A549 (cell line): ENCODE measurements at places on chromosomes 1 and 21.
A peak's percentile ranks its signal among the peaks of the same experiment; 100 is the strongest.

DNA sequence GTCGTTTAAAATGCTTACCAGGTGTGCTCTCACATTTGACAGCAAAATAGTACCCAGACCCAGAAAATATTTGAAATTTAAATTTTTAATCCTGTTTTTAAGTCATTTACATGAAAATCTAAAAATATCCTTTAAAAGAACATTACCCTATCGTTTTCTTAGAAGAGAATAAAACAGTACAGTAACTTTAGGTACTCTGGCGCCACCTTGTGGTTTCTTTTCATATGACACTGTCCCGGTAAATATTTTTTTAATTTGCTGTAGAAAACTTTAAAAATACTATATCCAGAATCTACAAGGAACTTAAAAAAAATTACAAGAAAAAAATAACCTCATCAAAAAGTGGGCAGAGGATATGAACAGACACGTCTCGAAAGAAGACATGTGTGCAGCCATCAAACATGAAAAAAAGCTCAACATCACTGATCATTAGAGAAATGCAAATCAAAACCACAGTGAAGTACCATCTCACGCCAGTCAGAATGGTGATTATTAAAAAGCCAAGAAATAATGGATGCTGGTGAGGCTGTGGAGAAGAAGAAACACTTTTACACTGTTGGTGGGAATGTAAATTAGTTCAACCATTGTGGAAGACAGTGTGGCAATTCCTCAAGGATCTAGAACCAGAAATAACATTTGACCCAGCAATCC, 129.2 kb downstream of the RGS21 start:
- no peak for DNase-seq

- DNase-seq = no peak
Measured at GRCh38 chr1:147209825-147210821, 15.0 kb downstream of the FMO5 start.

- no peak for DNase-seq
Measured at GRCh38 chr21:43956670-43957035, 55.5 kb upstream of the TRAPPC10 start.

- DNase-seq = no peak
Measured at GRCh38 chr1:169090900-169091311, 15.6 kb upstream of the ATP1B1 start.

GRCh38 chr1:108814343-108815125, 42.4 kb downstream of the AKNAD1 start:
- no peak for DNase-seq

GRCh38 chr1:13778431-13778830, 78.4 kb downstream of the PRDM2 start:
- no peak for DNase-seq

GRCh38 chr1:83543222-83543973, 455.5 kb downstream of the TTLL7 start:
- DNase-seq = no peak

DNA sequence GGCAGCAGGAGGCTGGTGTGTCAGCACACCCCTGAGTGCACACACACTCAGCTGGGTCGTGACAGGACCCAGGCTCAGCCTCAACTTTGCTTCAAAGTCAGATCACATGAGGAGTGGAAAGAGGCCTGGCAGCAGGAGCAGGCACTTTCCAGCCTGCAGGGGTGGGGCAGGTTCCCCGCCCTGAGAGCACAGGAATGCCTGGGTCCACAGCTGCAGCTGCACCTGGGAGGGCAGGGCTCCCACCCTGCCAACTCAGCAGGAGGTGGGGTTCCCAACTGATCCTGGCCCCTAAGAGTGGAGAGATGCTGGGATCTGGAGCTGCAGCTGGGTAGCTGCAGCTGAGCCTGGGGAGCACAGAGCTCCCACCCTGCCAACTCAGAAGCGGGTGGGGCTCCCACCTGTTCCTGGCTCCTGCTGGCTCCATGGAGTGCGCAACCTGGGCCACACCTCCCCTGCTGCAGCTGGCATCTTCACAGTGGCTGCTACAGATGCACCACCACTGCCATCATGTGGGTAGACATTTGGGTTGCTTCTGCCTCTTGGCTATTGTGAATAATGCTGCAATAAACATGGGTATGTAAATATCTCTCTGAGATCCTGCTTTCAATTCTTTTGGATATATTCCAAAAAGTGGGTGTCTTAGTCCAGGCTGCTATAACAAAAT, 415.4 kb downstream of the TTLL7 start:
- no peak for DNase-seq

DNA sequence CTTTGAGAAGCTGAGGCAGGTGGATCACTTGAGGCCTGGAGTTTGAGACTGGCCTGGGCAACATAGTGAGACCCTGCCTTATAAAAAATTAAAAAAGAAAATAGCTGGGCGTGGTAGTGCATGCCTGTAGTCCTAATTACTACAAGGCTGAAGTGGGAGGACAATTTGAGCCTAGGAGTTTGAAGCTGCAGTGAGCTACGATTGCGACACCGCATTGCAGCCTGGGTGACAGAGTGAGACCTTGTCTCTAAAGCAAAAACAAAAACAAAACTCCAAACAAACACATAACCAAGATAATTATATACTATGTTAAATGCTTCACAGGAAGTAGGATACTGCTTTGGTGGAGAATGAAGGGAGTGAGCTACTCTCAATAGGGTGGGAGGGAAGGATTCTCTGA, 5.4 kb upstream of the PAFAH2 start:
- DNase-seq = no peak

DNA sequence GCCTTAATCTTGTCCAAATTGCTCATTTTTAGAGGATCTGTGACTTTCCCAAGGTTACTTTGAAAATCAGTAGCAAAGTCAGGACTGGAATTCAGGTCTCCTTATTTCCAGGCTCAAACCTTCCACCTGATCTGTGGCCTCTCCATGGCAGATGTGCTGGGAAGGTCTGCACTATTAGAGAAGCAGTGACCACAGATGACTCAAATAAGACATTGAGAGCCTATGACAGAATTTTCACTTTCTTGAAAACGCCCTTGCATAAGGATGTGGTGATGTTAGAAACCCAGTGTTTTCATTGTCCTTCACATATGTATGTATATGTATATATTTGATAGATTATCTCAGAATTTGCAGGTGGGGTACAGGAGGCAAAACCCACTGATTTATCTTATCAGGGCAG, 45.3 kb downstream of the TTC39A start:
- DNase-seq = no peak

- DNase-seq = no peak
Measured at GRCh38 chr1:64676386-64676785, 68.5 kb upstream of the RAVER2 start.

- no peak for DNase-seq
Measured at GRCh38 chr1:224517171-224517570, 82.6 kb upstream of the WDR26 start.

GRCh38 chr1:36440646-36441045, 9.6 kb downstream of the OSCP1 start:
- DNase-seq = no peak

- DNase-seq = no peak
Measured at GRCh38 chr21:42721341-42721824, 68.0 kb downstream of the PDE9A start.

DNA sequence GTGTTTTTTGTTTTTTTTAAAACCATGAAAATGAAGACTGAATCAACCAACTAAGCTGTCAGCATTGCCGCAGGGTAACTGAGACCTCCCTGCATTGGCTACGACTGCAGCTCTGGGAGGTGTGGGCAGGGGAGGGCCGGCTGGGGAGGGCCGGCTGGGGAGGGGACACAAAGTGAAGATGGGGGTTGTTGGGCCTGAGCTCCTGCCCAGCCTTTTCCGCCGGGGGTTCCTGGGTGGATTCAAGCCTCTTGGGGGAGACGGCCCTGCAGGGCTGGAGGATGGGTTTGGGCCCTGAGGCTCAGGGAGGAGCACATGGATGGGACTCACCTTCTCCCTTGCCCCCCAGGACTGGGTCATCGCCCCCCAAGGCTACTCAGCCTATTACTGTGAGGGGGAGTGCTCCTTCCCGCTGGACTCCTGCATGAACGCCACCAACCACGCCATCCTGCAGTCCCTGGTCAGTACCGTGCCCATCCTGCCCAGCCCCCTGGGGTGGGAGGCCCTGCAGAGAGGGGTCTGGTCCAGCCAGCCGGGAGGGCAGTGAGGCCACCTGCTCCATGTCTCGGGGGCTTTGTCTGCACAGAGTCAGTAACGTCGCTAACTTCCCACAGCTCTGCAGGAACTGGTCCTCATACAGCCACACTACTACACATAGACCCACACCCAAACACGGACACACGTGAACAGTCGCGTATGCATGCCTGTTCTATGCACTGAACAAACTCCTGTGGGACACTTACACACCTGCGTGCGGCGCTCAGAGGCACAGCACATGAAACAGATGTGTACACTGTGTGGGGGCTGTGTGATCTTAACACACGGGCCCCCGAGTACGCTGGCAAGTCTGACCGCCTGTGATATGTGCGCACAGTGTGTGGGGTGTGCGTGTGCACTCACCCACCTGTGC, 31.5 kb downstream of the BMP8A start:
- DNase-seq = no peak

- no peak for DNase-seq
Measured at GRCh38 chr1:94701796-94702441, 118.2 kb upstream of the SLC44A3 start.

- DNase-seq = no peak
Measured at GRCh38 chr1:174964972-174965361, 34.8 kb upstream of the CACYBP start.

GRCh38 chr1:212367474-212368072, 47.1 kb downstream of the PACC1 start:
- DNase-seq = no peak

- peak; percentile 57 for DNase-seq
Measured at GRCh38 chr21:34771512-34772028, 102.8 kb downstream of the CLIC6 start.

DNA sequence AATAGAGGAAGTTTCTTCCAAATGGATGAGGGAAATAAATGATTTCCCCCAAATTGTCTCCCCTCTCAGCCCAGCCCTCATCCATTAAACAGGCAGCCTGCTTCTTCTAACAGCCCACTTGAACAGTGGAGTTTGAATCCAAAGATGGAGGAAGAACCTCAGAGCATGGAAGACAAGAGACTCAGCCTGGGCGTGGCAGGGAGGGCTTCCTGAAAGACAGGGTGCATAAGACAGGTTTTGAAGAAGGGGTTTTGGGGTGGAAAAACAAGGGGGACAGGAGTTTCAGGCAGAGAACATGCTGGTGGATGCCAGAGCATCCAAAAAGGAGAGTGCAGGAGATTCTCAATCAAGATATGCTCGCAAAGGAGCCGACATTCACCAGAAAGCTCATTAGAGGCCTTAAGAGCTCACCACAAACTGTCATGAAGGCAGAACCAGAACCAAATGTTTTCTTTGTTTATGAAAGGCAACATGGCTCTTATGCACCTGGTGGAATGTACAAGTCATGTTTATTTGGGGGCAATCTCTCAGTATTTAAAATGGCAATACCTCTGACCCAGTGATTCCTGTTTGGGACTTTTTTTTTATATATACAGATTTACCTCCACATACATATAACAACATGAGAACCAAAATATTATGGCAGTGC, 26.5 kb upstream of the TSPEAR start:
- no peak for DNase-seq

DNA sequence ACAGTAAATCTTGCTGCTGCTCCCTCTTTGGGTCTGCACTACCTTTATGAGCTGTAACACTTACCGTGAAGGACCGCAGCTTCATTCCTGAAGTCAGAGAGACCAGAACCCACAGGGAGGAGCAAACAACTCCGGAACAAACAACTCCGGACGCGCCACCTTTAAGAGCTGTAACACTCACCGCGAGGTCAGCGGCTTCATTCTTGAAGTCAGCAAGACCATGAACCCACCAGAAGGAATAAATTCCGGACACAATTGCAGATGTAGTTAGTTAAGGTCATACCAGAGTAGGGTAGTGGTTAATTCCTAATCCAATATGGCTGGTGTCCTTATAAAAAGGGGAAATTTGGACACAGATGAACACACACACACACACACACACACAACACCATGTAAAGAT, 37.7 kb downstream of the VTCN1 start:
- DNase-seq = no peak

DNA sequence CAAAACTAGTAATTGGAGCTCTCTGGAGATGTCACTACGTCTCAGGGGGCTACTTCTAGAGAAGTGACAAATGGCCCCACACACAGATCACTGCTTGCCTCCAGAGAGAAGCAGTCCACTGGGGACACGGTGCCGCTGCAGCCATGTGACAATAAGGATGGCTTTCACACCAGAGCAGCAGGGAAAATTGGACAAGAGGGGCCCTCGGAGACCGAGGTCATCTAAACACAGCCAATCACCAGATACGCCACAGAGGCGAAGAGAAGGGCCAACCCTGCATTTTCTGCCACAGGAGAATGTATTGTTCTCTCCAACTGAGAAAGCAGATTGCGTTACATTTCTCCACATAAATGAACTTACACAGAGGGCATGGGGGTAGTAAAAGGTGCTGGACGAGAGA, 51.2 kb upstream of the TIAM1 start:
- no peak for DNase-seq

DNA sequence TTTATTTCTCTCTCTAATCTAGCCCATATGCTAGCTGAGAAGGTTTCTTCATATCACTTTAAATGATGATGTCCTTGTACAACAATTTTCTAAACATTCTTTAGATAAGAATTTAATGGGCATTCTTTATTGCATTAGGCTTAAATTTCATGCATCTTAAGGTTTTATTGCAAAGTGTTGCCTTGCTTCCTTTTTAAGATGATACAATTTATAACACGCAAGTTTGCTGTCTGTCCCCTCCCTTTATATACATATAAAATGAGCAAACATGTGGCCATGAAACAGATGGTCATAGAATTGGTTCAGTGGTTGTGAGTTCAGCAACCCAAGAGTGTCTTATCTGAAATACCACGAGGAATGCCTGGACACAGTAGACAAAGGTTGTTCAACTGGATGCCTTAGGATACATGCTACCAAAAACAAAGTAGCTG, 12.1 kb downstream of the NBPF3 start:
- DNase-seq = no peak

DNA sequence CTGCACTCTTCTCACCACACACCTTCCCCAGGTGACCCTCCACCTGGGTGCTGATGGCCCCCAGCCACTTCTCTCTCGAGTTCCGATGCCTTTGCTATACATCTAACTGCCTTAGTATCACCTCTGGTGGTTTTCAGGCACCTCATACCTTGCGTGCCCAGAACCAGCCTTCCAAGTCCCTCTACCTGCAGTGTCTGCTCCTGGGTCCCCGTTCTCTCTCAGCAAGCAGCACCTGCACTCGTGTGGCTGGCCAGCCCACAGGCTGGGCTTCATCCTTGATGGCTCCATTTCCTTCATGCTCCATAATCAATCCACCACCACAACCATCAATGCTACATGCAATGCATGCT, 49.2 kb upstream of the EDN2 start:
- no peak for DNase-seq

DNA sequence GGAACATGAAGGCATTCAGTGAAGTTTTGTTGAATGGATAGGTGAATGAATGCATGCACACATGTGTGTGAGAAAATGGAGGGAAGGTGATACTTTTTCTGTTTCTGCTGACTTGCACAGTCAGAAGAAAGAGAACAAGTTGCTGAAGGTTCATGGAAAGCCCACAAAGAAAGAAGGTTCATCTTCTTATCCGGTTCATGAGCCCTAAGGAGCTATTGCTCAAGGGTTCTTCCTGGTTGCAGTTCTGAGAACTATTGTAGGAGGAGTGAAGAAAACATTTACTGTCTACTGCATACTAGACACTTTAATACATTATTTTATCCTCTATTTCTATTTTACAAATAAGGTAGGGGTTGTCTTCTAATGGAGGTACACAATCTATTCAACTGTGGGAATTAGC, 13.4 kb upstream of the NIBAN1 start:
- no peak for DNase-seq
